Activated naive CD8-positive, alpha-beta T cell treated with anti-CD3 and anti-CD28 coated beads for 36 hours (primary cell): ENCODE measurements at places on chromosomes 16 and 17.

DNA sequence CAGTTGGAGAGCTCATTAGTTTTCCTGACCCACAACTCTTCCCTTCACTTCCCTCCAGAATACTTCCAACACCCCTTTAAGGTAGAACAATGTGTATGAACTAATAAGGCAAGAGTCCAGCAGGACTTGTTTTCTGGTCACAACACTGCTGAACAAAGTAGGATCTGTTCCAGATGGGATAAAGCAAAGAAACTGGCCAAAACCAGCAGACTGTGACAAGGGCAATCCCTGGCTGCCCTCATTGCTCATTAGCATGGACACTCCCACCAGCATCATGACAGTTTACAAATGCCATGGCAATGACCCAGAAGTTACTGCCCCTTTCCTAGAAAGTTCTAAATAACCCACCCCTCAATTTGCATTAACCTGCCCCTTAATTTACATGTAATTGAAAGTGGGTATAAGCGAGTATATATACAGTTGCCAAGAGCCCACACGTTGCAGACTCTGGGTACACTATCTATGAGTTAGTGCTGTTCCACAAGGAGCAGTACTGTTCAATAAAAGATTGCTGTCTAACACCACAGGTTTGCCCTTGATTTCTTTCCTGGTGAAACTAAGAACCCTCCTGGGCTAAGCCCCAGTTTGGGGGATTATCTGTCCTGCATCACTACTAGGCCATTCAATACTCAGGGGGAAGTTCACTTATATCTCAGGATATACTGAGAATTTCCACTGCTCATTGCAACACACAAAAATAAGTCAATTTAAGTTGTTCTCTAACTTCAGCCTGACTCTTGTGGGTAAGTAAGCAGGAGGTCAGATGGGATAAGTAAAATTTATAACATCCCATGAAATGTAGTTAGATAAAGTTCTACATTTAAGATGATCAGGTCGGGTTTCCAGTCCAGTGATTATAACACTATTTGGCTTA lies 82.3 kb downstream of the SSH2 start:
- DNase-seq, result no peak

DNA sequence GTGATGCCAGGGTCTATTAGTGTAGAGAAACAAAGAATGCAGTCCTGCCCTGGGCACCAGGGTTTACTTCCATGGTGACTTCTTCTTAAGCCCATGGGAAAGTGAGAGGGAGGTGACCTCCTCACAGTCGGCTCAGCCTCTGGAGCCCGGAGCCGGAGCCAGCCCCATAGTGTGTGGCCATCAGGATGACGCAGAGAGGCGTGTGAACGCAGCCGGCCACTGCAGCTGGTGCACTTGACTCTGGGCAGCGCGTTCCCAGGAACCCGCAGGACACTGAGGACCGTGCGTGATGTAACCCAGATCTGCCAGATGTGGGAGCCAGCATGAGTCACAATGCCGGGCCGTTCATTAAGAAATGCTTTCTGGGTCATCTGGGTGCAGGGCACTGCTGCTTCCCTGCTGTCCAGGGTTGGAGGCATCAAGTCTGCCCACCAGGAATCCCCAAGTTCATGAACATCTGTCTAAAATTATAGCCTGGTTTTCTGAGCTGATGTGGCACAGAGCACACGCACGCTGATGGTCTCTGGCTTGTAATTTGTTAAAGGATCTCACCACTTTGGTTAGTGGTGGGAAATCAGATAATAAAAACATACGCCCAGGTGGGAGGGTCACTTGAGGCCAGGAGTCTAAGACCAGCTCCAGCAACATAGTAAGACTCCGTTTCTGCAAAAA lies 114.1 kb downstream of the PITPNC1 start:
- DNase-seq, result no peak

GRCh38 chr17:49843774-49844350 lies 4.0 kb downstream of the TAC4 start:
- no peak for DNase-seq

DNA sequence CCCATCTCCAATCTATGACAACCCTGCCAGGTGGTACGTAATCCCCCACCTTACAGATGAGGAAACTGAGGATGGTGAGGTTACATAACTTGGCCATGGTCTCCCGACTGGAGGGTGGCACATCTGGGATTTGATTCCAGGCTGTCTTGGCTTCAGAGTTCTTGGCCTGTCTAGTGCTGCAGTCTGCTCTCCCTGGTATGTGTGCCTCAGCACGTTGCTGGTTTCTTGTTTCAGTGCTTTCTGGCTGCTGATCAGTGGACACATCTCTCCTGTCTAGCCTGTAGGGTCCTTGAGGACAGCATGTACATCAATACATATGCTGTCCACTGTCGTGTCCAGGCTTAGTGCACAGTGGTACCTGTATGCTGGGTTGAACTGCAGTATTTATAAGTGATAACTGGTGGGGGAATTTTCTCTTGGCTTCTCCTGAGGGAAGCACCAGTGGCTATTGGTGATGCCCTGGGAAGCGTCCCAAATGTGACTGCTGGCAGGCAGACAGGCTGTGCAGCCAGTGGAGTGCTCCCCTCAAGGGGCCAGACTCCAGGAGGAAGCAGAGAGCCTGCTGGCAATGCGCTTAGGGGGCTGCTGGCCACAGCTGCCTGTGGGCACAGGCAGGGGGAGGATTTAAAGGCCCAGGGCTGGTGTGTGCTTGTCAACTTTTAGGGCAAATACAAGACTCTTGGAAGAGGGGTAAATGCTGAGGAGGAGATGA lies 14.4 kb downstream of the CTRL start:
- DNase-seq, result no peak

DNA sequence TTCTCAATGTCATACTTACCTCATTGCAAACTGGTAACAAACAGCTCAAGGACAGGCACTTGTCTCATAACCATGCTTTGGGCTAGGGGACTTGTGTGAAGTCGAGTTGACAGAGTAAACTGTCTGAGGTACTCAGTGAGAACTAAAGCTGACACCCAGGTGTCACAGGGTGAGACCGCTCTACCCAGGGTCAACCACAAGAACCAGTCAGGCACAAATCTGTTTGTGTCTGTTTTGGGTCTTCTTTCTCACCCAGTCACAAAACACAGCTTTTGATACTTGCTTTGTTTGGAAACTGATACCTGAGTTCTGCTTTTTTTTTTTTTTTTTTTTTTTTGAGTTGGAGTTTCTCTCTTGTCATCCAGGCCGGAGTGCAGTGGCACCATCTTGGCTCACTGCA lies 161.1 kb downstream of the STX8 start:
- no peak for DNase-seq

DNA sequence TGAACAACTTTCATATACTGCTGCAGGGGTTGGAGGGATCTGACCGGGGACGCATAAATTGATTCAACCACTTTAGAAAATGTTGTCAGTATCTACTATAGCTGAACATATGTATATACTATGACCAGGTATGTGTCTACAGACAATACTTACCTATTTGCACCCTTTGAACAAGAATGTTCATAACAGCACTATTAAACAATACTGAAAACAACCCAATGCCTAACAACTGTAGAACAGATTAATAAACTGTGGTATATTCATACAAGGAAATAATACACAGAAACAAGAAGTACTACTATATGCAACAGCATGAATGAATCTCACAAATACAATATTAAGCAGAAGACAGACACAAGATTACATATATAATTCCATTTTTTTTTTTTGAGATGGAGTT lies 10.5 kb downstream of the BRIP1 start:
- no peak for DNase-seq

DNA sequence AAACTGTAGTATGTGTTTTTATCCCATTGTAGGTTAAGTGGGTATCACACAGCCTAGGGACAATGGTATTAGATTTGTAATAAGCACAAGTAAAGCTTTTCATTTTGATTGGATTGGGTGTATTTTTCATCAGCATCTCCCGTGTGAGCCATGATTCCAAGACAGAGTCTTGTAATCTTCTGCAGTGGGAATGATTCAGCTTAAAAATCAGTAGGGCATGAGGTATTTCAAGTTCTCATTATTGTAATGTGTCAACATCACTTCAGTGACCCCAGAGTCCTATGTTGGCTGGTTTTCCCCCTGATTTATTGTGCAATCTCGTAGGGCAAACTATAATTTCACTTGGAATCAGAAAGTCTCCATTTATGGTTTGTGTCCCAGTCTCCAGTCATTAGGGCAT lies 833.2 kb upstream of the RBFOX1 start:
- no peak for DNase-seq

GRCh38 chr17:74239172-74239571 lies 25.8 kb downstream of the TTYH2 start:
- no peak for DNase-seq

- DNase-seq, result no peak
Measured at GRCh38 chr17:17780922-17781590, 55.7 kb downstream of the SREBF1 start.

- DNase-seq, result no peak
Measured at GRCh38 chr17:82237083-82237745, 8.4 kb downstream of the SLC16A3 start.

DNA sequence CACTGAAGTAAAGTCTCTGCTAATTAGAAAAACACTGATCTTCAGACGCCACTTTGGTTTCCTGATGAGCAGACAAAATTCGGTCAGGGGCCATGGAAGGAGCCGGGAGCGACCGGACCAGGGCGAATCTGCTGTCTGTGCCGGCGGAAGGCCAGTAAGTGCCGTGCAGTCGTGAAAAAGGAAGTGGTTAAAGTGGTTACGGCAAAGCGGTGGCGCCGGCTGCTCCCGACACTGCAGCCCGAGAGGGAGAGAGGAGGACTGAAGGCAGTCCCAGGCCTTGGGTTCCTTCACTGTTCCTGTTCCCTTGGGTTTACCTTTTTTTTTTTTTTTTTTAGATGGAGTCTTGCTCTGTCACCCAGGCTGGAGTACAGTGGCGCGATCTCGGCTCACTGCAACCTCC lies 17.3 kb upstream of the HEXD start:
- peak; percentile 64 for DNase-seq

- DNase-seq, result no peak
Measured at GRCh38 chr16:86635176-86635876, 57.0 kb downstream of the FOXL1 start.

DNA sequence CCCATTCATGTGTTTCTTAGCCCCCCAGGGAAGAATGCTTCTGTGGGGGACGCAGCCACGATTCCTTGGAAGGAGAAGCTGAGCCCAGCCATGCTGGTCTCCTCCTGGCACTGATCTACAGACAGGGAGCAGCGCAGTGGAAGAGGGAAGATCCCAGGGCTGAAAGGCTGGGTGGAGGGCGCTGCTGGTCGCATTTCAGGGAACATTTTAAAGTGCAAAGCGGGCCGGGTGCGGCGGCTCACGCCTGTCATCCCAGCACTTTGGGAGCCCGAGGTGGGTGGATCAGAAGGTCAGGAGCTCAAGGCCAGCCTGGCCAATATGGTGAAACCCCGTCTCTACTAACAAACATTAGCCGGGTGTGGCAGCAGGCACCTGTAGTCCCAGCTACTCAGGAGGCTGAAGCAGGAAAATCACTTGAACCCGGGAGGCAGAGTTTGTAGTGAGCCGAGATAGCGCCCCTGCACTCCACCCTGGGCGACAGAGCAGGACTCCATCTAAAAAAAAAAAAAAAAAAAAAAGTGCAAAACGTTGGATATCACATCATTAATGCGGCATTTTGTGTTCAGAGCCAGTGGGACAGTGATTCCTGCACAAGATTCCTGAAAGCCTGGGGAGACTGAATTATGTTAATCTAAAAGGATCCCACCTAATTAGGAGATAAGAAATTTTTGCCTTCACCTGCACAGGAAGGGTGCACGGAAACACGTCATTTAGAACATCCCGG lies 558 bp upstream of the CHMP6 start:
- DNase-seq, result no peak

- no peak for DNase-seq
Measured at GRCh38 chr17:57608369-57609124, 136.6 kb downstream of the CCDC182 start.

DNA sequence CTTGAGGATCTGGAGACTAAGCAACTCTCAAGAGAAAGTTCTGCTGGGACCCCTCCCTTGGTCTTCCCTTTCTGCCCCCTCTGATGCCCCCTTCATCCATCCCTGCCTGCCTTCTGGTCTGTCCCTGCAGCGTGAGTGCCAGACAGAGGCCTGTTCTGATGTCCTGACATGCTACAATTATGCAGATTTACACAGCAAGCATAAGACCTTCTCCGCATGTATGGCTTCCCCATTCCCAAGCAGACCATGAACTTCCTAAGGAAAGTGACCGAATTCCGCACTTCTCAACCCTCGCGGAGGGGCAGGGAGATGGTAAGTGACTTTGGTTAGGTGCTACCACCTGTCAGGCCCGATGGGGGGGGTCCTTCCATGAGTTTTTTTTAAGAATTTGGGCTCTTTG lies 150.1 kb upstream of the SDK2 start:
- no peak for DNase-seq

DNA sequence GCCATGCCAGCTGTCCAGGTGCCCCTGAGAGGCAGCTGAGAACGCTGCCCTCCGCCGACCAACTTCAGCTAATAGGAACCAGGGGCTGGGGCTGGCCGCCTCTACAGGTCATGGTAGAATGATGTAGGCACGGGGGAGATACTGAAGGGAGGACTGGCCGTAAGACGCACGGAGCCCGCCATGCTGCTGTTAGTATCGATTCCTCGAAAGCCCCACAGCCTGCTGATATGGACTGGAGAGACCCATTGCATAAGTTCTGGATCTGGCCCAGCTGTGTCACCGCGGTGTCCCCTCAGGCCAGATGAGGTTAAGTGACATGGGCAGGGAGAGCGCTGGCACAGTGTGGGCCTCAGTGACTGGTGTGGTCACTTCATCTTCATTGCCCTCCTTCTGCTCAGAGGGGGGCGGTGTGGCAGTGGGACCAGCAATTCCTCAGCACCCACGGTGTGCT lies 75.6 kb downstream of the AMFR start:
- DNase-seq, result no peak

DNA sequence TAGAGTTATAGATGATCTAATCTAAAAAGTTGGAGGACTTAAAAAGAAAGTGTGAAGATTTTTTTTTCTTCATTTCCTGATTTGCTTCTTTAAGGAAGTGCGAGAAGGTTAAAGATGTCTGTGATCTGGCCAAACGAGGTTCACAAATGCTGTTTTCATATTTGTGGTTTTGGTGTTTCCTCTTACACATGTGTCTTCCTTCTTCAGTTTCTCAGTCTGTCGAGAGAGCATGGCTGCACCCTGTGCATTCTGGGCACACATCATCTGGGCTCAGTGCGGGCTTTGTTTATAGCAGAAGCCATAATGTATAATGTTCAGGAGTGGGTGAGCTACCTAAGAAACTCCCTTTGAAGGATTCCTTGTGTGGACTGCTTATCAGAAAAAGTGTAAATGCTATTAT lies 260.4 kb upstream of the TBX2 start:
- peak; percentile 29 for DNase-seq

- no peak for DNase-seq
Measured at GRCh38 chr16:24685539-24686432, 43.7 kb upstream of the TNRC6A start.
